KBM-7 (cell line): ENCODE measurements at places on chromosomes 16 and 17.
A peak's percentile ranks its signal among the peaks of the same experiment; 100 is the strongest.

DNA sequence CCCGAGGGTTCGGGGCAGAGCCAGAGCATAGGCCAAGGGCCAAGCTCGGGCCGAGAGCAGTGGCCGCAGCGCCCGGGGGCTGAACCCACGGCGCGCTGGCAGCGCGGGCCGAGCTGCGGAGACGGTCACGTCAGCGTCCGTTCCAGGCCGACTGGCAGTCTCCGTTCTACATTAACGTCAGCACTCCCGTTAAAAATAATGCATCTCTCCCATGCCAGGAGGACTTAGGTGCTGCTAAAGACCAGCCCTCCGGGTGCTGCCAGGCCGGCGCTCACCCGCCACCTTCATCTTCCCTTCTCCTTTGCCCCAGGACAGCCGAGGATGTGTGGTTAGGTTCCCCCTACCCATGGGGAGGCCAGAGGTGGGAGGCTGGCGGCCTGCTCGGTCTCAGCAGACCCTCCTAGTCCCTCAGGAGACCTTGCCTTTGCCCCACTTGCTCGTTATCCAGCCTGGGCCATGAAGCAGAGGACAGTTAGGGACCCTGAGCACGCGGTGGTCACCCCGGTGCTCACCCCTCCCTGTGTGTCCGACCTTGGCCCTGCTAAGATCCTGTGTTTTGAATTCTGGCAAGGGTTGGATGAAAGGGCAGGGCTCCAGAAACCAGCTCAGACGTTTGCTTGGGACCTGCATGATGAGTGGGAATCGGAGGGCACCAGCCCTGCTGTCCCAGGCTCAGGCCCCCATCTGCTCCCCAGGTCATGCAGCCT lies 572 bp downstream of the MPG start:
- no peak for DNase-seq

DNA sequence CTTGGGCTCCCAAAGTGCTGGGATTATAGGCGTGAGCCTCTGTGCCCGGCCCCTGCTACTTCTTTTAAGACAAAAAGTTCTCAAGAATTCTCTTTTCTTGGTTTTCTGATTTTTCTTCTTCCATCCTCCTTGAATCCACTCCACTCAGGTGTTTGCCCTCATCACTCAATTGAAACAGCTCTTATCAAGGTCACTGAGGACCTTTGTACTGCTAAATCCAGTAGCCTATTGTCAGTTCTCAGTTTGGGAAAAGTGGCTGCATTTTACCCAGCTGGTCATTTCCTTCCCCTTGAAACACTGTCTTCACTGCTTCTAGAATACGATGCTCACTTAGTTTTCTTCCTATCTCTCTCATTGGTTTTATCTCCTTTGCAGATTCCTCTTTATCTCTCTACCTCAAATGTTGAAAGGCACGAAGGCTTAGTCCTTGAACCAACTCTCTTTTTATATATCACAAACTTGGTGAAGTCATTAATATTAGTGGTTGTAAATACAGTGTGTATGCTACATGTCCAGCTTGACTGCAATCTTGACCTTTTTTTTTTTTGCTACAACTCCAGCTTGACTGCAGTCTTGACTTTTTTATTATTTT lies 29.8 kb downstream of the ZNRF1 start:
- no peak for DNase-seq

- DNase-seq: no peak
Observed at GRCh38 chr16:31476303-31477219, 4.6 kb downstream of the TGFB1I1 start.

- DNase-seq: no peak
Observed at GRCh38 chr16:84458606-84459532, 45.6 kb downstream of the MEAK7 start.

DNA sequence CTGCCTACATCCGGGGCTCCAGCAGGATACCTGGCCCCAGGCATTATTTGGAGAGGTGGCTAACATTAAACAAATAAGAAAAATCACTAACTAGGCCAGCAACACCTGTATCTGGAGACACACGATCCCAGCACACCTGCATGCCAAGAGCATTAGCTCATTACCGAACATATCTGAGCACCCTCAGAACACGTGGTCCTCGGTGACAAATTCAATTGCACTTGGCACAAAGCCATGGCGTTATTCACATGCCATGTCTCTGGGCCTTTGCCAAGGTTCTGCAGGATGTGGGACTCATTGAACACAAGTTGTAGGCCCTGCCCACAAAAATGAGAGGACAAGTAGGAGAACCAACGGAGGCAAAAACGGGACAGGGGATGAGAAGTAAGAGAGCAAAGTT lies 552.3 kb downstream of the TOX3 start:
- DNase-seq: no peak

GRCh38 chr16:16083421-16084156 lies 134.2 kb downstream of the ABCC1 start:
- peak; percentile 81 for DNase-seq

- no peak for DNase-seq
Observed at GRCh38 chr16:15548482-15548891, 94.5 kb downstream of the MARF1 start.

DNA sequence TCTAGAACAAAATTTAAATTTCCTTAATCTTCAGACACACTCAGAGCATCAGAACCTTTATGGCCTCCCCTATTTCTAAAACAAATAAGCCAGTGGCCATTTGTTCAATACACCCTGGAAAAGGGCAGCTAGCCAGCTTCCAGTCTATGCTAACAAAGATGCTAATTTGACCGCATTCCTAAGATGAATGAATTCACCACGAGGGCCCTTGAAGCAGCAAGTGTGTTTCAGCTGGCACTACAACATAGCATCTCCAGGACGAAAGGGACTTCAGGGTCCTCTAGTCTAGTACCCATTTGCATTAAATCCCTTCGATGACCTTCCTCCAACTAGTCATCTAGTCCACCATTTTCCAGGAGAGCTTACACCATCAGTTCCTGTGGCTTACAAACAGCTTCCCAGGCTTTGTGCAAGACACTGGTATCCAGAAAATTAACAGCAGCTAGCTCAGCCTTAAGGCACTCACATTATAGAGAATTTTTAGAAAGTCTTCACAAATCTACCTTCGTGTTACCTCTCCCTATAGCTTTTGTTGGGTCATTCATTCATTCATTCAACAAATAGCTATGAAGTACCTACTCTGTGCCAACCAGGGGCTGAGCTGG lies 10.9 kb downstream of the KRT37 start:
- DNase-seq: no peak

DNA sequence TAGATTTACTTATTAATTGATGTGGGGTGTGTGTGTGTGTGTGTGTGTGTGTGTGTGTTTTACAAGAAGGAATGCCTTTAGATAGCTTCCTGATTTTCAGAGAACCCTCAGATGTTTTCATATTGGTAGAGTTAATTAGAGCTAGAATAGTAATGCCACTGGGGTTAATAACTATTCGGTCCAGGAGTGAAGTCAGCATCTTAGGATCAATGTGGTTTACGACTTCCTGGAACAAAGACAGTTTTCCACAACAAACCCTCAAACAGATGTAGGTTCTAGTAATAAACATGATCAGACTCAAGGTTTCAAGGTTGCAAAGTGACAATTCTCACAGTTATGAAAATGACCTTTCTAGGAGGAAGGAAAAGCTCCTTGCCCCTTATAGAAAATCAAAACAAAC lies 12.2 kb upstream of the SLC52A1 start:
- DNase-seq: no peak

- no peak for DNase-seq
Observed at GRCh38 chr17:59764292-59764741, 56.9 kb downstream of the VMP1 start.

- peak; percentile 28 for DNase-seq
Observed at GRCh38 chr16:84609563-84610177, 8.2 kb downstream of the COTL1 start.

DNA sequence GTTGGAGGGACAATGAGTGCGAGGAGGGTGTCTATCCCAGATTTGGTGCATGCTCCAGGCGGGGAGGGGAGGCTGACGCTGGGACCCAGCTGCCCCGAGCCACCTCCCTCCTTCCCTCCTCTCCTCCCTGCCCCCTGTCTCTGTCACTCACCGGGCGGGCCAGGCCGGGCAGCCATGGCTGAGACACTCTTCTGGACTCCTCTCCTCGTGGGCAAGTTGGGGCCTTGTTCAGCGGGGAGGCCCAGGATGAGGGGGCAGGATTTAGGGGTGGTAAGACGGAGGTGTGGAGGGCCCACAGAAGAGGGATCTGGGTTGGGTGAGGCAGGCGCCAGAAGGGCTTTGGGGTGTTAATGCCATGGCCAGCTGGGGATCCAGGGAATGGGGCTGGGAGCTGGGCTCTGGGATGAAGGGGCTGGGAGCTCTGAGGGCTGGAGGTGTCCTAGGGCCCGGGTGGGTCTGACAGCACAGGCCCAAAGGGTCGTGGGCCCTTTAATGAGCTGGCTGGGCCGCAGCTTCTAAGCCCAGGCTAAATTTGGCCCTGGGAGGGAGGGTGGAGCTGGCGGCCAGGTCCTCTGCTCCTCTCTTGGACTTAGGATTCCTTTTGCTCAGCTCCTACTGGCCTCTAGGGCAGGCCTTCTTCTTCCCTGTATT lies at the start of gene SGCA:
Gene SGCA, plus strand, starts transcription at position 139 of the 651 bp plus-strand sequence. Its CDS starts 36 bp downstream, at position 175.
- no peak for DNase-seq

DNA sequence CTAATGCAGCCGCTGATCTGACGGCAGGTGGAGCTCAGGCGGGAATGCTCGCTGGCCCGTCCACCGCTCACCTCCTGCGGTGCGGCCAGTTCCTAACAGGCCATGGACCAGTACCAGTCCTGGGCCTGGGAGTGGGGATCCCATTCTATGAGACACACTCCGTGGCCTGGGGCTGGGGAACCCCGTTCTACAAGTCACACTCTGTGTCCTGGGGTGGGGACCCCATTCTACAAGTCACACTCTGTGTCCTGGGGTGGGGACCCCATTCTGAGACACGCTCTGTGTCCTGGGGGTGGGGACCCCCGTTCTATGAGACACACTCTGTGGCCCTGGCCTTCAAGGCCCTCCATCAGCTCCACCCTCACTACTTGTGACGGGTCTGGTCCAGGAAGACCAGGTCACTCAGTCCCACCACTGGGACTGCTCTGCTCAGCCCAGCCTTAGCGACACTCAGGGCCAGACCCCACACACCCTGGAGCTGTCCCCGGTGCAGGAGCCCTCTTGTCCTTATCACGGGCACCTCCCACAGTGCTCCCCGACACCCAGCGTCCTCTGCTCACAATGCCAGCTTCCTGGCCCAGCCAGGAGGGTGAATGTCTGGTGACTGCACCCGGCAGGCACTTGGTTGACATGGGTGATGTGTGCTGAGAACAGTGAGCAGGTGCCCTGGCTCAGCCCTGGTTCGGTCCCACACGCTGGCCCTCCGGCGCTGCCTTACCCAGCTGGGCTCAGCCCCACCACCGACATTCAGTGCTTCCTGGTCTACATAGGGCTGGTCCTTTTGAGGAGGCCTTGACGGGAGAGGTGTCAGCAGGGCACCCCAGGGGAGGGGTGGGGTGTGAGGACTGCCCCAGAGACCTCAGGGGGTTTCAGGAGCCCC lies 89.1 kb downstream of the TBC1D16 start:
- no peak for DNase-seq

- DNase-seq: peak; percentile 51
Observed at GRCh38 chr17:81869221-81870130, 1.7 kb downstream of the ARHGDIA start.

GRCh38 chr17:45150911-45151809 lies 2.9 kb downstream of the HEXIM1 start:
- peak; percentile 54 for DNase-seq

- no peak for DNase-seq
Observed at GRCh38 chr16:1397779-1398178, 16.7 kb downstream of the UNKL start.

DNA sequence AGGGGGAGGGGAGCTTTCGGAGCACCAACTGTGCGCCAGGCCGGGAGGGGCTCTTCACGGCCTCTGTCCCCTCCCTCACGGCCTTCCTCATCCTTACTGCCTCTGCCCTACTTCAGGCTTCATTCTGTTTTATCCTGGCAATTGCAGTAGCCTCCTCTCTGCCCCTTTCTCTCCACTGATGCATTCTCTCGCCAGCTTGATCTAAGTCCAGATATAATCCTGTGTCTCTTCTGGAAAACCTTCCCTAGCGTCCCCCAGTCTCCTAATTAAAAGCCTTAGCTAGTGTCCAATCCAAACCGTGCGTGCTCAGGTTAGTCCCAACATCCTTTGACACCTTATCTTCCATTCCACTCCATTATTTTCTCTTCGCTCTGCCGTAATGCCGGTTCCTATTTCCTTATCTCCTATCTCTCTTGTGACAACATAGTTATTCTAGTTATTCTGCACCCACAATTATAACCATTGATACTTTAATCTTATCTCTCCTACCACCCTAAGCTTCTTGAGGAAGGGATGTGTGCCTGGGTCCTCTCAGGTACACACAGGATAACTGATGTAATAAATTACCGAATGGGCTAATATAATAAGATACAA lies 869 bp downstream of the ZNF48 start:
- peak; percentile 59 for DNase-seq

- no peak for DNase-seq
Observed at GRCh38 chr16:31678649-31679325, 151.1 kb downstream of the AHSP start.

DNA sequence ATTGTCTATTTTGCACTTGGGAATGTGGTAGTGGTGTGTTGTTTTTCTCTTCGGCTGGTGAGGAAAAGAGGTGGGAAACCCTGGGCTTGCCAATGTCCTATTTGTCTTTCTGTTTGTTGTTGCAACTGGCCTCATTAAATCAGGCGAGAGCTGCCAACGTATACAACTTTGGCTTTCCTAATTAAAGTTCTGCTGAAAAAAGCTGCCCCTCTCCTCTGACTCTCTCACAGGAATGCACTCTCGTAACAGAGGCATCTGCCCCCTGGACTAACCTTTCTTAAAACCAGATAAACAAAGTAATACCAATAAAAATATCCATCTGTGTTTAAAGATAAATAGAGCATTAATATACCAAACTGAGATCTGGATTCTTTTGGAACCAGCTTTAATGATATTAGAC lies 7.8 kb downstream of the CDRT15 start:
- no peak for DNase-seq

- DNase-seq: no peak
Observed at GRCh38 chr16:55725055-55725777, 69.4 kb downstream of the SLC6A2 start.

GRCh38 chr17:46832945-46833839 lies 14.7 kb upstream of the WNT3 start:
- DNase-seq: no peak

GRCh38 chr16:87847785-87848675 lies 21.3 kb downstream of the SLC7A5 start:
- DNase-seq: no peak

- no peak for DNase-seq
Observed at GRCh38 chr17:50651661-50652060, 17.0 kb downstream of the ABCC3 start.
